ENCODE measurements at places on chromosomes 13 and 19.
A peak's percentile ranks its signal among the peaks of the same experiment; 100 is the strongest.

GRCh38 chr13:110593430-110594130, 21.8 kb upstream of the NAXD start:
- peak; percentile 49 for DNase-seq

GRCh38 chr13:44158881-44159632, 214.6 kb upstream of the SERP2 start:
- no peak for DNase-seq

GRCh38 chr13:112710855-112711527, 21.2 kb downstream of the ATP11A start:
- no peak for DNase-seq

GRCh38 chr19:50896591-50897190, 14.5 kb downstream of the KLK4 start:
- peak; percentile 59 for DNase-seq

- DNase-seq, result no peak
Observed at GRCh38 chr19:51803519-51803918, 8.6 kb downstream of the FPR3 start.

DNA sequence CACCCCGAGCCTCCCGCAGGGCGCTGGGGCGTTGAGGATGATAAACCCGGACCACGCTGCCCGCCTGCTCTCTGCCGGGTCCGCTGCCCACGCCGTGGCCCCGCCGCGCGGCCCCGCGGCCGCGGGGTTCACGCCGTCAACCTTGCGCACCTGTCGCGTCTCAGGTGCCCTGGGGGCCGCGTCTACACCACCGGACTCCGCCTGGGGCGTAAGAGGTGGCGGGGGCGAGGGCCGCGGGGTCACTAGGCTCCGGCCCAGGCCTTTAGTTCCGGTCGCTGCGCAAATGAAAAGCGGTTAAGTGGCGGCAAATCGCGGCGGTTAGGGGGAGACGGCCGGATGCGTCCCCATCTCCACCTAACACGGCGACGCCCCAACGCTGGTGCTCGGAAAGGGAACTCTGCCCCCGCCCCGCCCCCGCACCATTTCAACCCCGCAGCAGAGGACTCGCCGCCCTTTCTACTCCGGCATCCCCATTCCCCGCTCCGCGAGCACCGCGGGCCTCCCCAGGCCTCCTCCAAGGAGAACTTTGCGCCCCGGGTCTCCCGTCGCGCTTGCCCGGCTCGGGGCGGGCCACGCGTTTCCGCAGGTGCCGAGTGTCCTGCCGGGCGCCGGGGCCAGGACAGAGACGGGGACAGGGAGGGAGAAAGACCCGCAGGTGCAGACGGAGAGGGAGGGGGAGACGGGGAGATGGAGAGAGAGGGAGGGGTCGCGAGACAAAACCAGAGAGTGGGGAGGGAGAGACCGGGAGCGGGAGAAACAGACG, 4.3 kb downstream of the ONECUT3 start:
- DNase-seq, result no peak

DNA sequence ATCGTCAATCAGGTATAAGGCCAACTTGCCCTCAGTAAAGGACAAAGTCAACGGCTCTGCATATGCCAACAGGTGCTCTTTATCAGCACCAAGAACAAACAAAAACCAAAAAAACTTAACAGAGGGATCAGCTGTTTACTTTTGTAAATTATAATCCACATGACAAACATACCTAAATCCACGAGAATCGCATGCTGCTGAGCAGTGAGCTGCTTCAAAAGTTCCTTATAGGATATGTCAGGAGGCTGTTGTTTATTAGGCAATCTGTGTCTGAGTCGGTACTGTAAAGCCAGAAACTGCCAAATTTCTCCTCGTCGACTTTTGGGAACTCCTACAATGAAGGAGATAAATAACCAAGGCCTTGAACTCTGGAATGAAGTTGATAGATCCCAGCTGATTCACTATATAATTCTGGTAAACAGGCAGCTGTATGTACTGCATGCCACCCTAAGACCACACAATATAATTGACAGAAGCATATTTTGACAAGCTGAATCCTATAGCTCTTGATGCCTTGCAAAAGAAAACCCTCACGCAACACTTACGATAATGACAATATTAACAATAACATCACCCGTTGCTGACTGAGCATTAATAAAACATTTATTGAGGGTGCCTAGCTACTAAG, 179.8 kb downstream of the TBC1D4 start:
- DNase-seq, result no peak

GRCh38 chr13:20142927-20143480, 17.8 kb downstream of the GJA3 start:
- no peak for DNase-seq

DNA sequence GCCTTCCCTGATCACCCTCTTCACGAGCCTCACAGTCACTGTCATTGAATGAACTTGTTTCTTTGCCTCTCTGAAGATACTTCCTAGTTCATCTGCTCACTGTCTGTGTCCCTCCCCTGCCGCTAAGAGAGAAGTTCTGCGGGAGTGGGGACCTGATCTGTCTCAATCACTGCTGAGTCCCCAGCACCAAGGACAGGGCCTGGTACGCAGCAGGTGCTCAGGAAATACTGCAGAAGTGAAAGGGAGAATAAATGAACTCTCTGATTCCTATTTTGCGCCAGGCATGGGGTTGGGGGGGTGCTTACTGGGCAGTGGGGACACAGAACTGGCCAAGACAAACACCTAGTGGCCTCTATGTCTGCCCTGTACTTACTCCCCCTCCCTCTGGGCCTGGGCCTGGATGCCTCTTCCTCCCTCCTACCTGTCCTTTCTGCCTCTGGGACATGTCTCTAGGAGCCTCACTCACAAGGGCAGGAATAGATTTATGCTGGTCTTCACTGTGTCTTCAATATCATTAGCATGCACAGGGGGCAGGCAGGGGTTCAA, 17.5 kb downstream of the FCGBP start:
- no peak for DNase-seq

DNA sequence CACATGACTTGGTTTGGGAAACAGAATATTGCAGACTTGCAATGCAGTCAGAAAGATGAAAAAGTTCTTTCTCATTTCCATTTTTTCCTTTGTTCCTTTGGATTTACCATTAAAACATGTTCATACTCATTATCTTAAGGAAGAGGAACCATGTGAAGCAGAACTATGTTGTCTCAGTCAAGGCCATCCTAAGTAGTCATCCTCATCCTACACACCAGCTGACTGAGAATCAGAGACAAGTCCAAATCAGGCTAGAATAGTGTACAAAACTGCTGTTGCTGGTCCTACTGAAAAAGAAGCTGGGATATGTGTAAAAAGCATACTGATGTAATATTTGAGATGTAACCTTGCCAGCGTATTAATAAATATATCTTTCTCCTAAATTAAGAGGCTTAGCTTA, 433.4 kb downstream of the SLITRK5 start:
- DNase-seq, result no peak

DNA sequence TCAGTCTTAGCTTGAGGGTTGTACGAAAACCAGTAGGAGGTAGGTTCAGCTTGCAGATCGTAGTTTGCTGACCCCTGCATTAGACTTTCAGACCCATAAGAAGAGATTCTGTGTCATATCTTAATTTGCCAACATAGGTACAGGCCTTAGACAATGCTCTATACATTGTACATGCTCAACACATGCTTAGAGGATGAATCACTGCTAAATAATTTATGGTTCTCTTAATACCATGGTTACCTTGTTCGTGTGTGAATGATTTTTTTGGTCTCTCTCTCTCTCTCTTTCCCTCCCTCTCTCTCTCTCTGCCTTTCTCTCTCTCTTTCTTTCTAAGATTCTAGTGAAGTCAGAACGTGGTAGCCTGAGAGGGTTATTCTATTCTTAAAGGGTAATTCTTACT, 112.2 kb downstream of the FGF14 start:
- DNase-seq, result no peak

- DNase-seq, result no peak
Observed at GRCh38 chr19:18666317-18666716, 17.2 kb upstream of the CRTC1 start.

DNA sequence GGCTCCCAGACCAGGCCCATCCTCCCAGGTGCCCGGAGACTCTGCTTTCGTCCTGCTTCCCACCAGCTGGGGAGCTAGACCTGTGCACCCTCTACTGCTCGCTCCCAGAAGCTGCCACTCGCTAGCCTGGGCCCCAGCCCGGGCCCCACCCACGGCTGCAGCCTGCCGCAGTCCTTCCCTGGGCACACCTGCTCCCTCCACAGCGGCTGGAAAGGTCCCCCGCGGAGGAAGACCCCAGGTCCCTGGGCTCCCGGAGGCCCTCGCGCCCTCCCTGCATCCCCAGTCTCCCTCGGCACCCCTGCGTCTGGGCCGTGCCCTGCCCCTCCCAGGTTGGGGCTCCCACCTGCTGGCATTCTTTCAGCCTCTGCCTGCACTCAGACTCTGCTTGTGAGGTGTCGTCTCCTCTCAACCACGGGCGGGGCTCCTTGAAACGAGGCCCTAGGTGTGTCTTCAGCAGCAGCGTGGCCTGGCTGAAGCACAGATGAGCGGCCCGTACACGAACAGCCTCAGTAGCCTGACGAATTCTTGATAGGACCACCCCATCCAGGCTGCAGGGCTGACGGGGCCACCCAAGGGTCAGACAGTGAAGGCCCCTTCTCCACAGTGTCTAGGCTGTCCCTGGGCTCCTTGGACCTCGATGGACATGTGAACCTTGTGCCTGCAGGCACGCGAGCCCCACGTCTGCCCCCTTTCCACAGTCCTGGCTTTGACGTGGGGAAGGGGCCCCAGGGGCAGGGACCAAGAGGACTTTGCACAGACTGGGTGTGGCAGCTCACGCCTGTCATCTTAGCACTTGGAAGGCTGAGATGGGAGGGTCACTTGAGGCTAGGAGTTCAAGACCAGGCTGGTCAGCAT, 27.9 kb downstream of the DOT1L start:
- no peak for DNase-seq

DNA sequence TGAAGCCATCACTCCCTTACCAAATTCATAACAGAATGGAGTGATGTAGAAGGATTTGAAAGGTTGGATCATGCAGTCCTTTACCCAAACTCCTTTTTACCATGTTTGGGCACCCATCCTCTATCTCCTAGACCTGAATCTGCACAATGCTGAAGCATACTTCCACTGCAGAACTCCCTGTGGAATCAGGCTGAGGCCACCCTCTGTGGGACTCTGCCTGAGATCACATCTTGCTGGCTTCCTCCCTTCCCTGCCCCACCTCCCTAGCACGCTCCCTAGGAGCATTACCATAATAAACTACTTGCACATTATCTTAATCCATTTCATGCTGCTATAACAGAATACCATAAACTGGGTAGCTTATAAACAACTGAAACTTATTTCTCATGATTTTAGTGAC, 68.4 kb upstream of the VSTM2B start:
- DNase-seq, result no peak

GRCh38 chr19:52140032-52140710, 433 bp upstream of the ZNF616 start:
- DNase-seq, result no peak

DNA sequence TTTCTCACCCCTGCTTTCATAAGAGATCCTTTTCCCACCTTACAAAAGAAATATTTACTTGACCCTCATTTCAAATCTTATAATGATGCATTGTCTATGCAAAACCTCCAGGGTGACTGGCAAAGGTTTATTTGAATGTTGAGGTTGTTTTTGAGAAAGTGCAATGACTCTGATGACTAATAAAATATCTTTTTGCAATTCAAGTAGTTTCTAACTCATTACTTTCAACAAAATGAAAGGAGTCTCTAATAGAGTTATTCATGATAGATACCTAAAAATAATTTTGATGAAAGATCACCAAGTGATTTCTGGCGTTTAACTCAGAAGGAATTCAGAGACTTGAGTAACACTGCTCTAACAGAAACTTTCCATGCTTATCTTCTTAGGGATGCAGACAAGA, 144.2 kb downstream of the FOXO1 start:
- peak; percentile 36 for DNase-seq

DNA sequence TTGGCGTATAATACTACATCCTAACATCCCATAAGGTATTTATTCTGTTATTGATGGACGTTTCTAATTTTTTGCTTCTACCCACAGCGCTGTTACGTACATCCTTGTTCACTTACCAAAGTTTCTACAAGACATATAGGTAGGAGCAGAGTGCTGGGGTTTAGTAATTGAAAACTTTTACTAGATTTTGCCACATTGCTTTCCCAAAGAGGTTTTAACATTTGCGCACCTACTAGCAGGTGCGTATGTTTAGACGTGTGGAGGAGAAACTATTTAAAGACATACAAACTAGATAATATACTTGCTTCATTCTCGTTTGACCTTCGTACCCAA, 559 bp upstream of the RPL21 start:
- DNase-seq, result no peak

DNA sequence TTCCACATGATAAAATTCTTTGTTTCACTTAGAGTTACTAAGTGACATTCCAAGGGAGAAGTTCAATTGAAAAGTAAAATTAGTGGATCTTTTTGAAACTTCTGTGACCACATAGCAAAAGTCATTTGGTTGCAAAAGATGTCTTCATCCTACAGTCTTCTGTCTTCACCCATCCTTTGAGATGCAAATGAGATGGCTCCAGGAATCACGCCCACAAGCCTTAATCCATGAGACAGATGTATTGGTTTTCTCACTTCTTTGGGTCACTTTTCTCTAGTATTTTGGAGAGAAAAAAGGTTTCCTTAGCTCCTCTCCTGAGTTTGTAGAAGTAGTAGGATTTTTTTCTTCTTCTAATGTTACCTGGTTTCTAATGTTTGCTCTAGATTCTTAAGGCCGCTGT, 259.5 kb upstream of the SLC10A2 start:
- no peak for DNase-seq

DNA sequence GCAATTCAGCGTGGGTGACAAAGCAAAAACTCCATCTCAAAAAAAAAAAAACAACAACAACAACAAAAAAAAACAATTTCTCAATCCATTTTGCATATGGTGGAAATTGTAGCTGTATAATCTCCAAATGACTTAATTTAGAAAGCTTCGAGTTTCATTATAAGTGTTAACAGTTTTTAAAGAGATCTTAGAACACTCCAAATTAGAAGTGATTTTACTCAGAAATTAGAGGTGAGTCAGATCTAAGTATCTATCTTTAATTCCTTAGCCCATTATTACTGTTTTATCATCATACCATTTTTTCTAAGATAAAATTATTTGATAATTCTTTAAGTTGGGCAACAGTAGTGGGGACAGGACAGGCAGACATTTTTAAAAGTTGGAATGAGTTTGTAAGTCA, 60.5 kb downstream of the ZMYM2 start:
- DNase-seq, result peak; percentile 58

GRCh38 chr19:49605605-49606004, 14.6 kb downstream of the PRR12 start:
- DNase-seq, result no peak

DNA sequence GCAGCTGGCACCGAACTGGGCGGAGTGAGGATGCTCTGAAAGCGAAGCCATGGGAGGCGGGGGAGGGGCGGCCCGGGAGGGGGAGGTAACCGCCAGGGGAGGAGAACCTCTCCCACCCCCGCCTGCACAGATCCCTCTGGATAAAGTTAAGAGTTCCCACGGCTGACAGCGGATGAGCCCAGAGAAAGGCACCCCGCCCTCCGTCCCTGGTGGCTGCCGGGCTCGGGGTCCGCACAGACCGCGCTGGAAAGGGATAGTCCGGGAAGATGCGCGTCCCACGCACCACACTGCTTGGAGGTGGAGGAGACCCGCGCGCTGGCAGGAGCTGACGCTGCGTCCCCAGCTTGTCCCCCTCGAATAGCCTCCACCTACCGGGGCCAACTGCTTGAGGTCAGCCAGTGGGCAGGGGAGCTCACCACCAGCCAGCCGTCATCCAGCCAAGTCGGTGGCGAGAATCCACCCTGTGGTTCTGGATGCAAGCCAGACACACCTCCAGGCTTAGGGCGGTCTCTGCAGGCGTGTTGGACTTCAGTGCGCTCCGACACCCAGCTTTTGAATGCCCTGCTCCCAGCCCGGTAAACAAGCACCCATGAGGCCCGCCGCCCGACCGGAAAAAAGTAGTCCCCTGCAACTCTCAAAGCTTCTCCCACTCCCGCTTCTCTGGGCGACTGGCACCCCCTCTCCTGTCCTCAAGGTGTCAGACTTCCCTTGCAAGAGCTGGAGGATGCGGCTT, at the start of gene TRPC4:
Gene TRPC4, minus strand, starts transcription at position 17 of the 733 bp plus-strand sequence. CDS start 86,439 bp downstream, outside the sequence.
- peak; percentile 8 for DNase-seq
